ENCODE measurements at places on chromosomes 2 and 18. TPM values are rescaled to one million over a fixed set of nuclear protein-coding genes. Genes with fewer than 3 reads are reported as not detected.

Gene ICA1L
- 9.9 TPM for total RNA-seq

DNA sequence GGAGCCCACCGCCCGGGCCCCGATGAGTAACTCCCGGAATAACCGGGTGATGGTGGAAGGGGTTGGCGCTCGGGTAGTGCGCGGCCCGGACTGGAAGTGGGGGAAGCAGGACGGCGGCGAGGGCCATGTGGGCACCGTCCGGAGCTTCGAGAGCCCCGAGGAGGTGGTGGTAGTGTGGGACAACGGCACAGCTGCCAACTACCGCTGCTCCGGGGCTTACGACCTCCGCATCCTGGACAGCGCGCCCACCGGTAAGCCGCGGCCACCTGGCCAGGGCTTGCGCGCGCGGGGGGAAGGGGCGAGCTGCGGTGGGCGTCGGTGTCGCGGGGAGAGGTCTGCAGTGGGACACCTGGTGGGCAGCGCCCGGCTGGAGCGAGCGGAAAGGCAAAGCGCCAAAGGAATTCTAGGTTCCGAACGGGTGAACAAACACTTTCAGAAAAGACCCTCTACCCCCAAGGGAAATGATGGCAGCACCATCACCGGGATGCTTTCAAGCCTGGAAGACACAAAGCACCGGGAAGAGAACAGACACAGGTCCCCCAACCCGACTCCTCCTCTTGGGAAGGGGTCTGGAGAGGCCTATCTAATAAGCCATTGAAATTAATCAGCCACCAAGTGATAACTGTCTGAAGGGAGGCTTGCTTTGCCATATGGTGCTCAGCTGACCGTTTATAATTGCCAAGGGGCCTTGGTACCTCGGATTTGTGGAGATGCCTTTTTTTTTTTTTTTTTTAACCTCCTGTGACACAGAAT, 1.1 kb downstream of the MIB1 start:
- peak; percentile 46 for DNase-seq
- no peaks in the 10 kb centered on the region for H3K36me3 ChIP-seq
- H3K4me3 ChIP-seq = peak overlapping the region; percentile 79
- peaks cover 6% of the 10 kb centered on the region for H3K4me1 ChIP-seq
- no peaks in the 10 kb centered on the region for H3K27me3 ChIP-seq

DNA sequence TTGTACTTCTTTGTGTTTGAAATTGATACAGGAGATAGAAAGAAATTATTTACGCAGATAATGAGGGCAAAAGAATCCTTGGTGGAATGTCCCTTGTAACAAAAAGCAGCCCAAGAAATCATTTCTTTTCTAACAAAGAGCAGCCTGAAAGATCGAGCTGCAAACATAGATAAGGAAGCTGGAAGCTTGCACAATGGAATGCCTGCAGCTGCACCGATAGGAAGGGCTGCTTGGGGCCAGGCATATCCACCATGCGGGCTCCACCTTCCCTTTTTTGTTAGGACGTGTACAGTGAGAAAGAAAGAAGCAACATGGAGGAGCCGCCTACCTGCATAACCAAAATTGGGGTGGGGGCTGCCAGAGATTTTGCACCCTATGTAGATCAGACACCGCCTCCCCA, 568.7 kb downstream of the METTL4 start:
- no peaks in the 10 kb centered on the region for H3K4me1 ChIP-seq
- H3K4me3 ChIP-seq = no peak overlapping the region
- no peak for DNase-seq
- no peaks in the 10 kb centered on the region for H3K36me3 ChIP-seq

GRCh38 chr2:110748489-110748867, 16.1 kb downstream of the ACOXL start:
- H3K4me1 ChIP-seq = no peaks in the 10 kb centered on the region
- H3K4me3 ChIP-seq = no peak overlapping the region
- DNase-seq = no peak
- H3K36me3 ChIP-seq = no peaks in the 10 kb centered on the region
- H3K27me3 ChIP-seq = no peaks in the 10 kb centered on the region

- no peaks in the 10 kb centered on the region for H3K27me3 ChIP-seq
- H3K27ac ChIP-seq = no peak overlapping the region
- H3K36me3 ChIP-seq = no peaks in the 10 kb centered on the region
- H3K4me1 ChIP-seq = no peaks in the 10 kb centered on the region
- DNase-seq = no peak
Measured at GRCh38 chr2:192886636-192887035, 691.9 kb upstream of the TMEFF2 start.

Measured in kidney (tissue), 22 donors.